Coronary artery (tissue), 2 donors: ENCODE measurements at places on chromosomes 7 and 10.
A peak's percentile ranks its signal among the peaks of the same experiment; 100 is the strongest.

DNA sequence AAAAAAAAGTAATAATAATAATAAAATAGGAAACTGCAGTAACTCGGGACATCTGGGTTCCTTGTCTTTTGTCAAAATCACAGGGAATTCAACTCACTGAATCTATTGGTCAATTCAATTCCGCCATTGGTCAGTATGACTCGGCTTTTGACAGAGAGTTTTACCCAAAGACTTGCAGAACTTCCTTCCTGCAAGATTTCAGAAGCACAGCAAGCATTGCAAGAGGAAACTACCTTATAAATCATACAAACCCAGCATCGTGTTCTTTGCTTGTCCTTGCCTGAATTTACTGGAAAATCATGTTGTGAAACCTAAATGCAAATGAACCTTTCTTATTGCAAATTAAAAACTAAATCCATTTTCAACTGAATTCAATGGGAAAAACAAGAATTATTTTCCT lies 15.5 kb downstream of the KLF6 start:
- no peak for DNase-seq

GRCh38 chr7:43700059-43700501 lies 29.2 kb downstream of the COA1 start:
- no peak for DNase-seq

- no peak for DNase-seq
Measured at GRCh38 chr7:111784296-111784695, 222.0 kb upstream of the IMMP2L start.

DNA sequence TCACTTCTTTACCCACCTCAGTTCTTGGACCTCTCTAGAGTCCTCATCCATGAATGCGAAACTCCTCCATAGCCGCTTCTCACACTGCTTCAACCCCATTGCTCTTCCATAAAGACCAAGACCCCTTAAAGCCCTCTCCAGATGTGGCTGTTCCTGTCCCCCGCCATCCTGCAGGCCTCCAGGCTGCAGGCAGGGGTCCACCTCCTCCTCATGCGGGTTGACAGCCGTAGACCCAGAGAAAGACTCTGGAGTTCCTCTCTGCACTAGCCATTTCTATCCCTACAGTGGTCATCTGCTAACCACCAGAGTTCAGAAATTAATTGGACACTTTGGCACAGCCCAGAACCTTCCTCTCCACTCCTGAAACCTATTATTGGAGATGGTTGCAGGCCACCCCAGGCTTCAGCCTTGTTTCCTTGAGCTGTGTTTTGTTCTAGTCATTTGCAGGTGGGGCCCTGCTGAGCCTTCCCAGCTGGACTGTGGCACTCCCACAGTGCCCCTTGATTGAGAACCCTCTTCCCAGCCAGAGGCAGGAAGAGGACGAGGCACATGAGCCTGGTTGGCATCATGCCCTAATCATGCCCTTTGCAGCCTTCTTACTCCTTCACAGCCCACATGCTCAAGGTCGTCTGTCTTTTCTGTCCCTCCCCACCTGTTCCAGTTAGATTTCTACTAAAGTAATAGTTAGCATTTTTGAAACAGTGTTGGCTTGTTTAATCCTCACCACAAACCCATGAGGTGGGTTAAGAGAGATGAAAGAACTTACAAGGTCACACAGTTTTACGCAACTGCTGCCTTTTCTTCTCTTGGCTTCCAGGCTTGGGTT lies 23.9 kb downstream of the CUL1 start:
- no peak for DNase-seq

GRCh38 chr7:44561962-44562621 lies 11.6 kb downstream of the DDX56 start:
- no peak for DNase-seq

GRCh38 chr10:80909254-80909653 lies 371.6 kb downstream of the SH2D4B start:
- DNase-seq, result no peak

DNA sequence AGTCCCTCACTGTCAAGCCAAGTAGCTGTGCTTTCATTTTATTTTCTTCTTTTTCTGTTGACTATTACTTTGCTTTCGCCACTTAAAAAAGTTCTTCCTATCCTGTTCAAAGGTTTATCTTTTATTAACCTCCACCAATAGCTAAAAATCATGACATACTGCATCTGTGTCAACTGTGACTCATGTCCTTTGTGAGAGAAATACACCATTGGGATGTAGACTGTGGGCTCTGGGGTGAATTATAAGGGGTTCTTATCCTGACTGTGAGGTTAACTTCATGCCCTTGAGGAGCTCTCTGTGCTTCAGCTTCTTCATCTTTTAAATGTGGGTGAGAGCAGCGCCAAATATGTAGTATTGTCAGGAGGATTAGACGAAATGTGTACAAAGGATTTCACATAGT lies 71.9 kb upstream of the ANKRD30A start:
- no peak for DNase-seq

GRCh38 chr7:139168479-139168878 lies 59.0 kb upstream of the ZC3HAV1 start:
- no peak for DNase-seq

- DNase-seq, result no peak
Measured at GRCh38 chr7:15888090-15888489, 201.6 kb upstream of the MEOX2 start.

GRCh38 chr7:124462249-124462648 lies 303.3 kb downstream of the GPR37 start:
- DNase-seq, result no peak

GRCh38 chr7:119197172-119197876 lies 972.8 kb downstream of the ANKRD7 start:
- DNase-seq, result no peak

DNA sequence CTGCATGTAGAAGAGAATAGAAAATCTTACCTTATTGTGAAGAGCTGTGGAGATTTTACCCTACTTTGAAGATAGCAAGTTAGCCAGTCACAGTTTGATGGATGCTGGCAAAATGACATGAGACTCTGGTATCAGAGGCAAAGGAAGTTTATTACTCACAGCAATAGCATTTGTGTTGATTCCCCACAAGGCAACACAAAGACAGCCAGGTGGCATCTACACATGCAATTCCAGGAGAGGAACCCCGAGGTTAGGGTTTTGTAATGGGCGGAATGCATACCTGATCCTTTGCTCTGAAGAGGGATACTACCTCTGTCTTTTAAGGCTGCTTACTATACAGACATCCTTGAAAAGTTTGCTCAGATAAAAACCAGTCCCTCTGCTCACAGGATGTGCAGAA lies 59.5 kb downstream of the AHR start:
- no peak for DNase-seq

- DNase-seq, result no peak
Measured at GRCh38 chr10:15228426-15228825, 59.9 kb upstream of the NMT2 start.

GRCh38 chr10:92699518-92700381 lies 10.0 kb downstream of the HHEX start:
- DNase-seq, result no peak

DNA sequence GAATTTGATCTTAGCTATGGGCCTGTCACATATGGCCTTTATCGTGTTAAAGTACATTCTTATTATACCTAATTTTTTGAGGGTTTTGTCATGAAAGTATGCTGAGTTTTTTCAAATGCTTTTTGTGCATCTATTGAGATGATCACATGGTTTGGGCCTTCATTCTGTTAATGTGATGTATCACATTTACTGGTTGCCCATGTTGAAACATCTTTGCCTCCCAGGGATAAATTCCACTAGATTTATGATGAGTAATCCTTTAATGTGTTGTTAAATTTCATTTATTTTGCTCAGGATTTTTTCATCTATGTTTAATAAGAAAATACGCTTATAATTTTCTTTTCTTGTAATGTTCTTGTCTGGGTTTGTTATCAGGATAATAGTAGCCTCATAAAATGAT lies 442.0 kb downstream of the MDFIC start:
- no peak for DNase-seq

DNA sequence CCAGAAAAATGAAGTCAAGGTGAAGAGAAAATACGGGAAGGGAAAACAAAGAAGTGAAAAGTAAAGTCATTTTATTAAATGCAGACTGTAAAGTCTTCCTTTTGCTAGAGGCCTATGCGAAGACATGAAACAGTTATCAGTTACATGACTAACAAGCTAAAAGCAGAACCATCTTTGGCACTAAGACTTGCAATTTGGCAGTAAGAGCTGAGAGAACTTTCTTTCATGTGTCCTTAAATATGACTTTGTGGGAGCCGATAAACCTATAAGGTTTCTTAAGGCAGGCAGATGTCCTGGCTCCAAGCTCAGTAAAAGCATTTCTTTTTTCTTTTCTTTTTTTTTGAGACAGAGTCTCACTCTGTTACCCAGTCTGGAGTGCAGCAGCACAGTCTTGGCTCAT lies 10.4 kb downstream of the ANLN start:
- no peak for DNase-seq

DNA sequence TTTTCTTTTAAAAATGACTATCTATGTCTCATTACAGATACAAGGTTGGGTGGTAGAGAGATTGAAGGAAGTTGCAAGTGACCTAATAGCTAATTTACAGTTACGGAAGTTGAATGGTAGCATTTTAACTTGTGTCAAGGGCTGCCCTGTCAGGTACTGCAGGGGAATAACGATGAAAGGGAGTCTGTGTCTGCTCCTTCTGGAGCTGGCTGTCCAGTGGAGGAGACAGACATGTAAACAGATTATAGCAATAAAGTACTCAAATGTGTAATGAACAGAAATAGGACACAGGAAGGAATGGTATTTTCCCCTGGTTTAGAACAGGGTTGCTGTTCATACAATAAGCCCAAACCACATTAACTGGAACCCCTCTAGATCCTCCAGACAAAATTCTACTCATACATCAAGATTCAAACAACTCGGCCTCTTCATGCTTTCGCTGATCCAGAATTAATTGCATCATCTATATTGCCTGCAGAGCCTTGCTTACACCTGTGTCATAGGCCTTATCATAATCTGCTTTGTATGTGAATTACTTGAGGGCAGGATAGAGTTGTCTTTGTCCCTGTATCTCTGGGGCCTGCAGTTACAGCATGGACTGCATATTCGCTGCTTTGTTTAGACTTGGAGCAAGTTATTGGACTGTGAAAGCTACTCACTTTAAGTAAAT lies 42.8 kb downstream of the AUTS2 start:
- no peak for DNase-seq

GRCh38 chr7:46150202-46150601 lies 229.1 kb upstream of the IGFBP3 start:
- no peak for DNase-seq

DNA sequence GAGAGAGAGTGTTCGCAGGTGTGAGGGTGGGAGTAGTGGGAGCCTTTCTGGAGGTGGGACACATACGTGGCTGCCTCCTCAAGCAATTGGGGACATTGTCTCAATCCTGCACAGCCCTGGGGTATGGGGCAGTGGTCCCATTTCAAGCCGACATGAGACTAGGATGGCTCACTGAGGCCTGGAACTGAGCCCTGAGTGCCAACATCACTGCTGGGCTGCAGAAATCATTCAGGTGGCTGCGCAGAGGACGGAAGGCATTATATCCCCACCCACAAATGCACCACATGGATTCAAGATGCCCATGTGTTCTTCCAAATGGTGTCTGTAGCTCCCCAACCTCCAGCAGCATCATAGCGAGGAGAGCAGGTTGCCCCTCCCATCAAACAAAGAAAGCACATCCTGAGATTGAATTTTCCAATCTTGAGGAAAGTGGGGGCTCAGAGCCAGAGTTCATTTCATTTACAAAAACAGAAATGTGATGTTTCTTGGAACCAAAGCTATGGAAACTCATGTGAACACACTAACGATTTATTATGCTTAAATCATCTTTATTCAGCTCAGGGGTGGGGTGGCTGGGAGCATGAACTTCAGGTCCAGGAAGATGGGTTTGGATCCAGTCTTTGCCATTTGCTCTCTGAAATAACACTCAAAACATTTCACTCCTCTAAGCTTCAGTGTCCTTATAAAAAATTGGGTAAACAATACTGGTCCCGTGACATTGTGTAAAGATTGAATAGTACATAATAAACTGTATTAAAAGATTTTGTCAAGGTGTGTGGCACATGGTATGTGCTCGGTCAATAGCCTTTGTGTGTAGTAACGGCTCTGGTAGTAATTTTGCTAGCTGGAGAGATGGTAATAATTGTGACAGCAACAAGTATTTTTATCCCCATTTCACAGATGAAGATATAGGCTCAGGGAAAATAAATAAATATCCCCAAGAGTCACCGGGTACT lies 4.6 kb downstream of the SFTPA2 start:
- DNase-seq, result no peak

GRCh38 chr7:95322854-95323253 lies 1.5 kb downstream of the PON1 start:
- DNase-seq, result no peak

DNA sequence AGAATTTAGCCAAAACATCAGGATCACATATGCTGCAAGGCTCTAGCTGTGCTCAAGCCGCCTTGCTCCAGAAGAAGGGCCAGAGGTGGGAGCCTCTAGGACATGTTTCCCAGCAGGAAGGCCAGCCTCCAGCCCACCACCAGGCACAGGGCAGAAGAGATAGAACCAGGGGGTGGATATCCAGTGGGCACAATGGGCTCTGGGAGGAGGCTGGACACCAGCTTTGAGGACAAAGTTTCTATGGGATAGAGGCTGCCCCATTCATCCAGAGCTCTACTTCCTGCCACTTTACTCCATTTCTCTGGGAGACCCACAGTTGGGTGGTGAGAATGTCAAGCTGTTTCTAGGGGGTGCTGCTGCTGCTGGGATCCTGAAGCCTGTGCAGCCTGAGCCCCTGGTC lies 77.1 kb downstream of the ARHGAP22 start:
- DNase-seq, result peak; percentile 57

GRCh38 chr10:101308051-101308450 lies 45.9 kb upstream of the BTRC start:
- no peak for DNase-seq

- DNase-seq, result peak; percentile 28
Measured at GRCh38 chr10:44947371-44948152, 12.0 kb upstream of the RASSF4 start.

- peak; percentile 80 for DNase-seq
Measured at GRCh38 chr7:92833766-92834506, 2.4 kb downstream of the CDK6 start.

DNA sequence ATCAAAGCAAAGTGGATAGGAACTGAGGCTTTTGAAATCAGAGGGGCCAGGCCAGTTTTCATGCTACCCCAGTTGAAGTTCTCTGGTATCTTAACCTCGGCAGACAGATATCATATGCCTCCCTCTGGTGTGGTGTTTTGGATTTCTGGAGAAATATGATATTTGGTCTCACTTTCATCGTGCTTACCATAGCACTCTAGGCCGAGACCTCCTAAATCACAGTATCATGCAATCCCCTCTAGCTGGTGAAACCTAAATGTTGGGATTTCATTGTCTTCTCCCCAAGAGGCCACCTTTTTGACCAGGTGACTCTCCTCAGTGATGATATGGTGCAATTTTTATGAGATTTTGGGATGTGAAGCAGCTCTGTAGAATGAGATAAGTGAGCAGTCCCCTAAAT lies 183.5 kb downstream of the CREB5 start:
- DNase-seq, result no peak

- DNase-seq, result no peak
Measured at GRCh38 chr7:43590862-43591557, 8.1 kb downstream of the STK17A start.

GRCh38 chr7:79789584-79790345 lies 336.3 kb upstream of the MAGI2 start:
- DNase-seq, result no peak

DNA sequence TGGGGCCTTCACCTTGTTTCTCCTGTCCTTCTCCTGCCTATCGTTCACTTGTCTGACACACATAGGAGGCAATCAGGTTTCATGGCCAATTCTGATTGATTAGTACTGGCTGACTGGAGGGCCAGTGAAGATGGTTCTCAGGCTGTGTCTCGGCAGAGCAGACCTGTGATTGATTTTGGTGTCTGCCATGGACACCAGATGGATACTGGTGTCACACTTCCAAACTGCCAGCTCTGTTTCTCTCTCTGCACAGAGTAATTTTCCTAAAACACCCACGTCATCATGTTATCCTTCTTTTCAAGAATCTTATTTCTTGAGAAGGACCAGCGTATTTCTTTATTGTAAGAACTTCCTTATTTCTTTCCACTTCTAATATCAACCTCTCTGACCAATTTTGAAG lies 117.1 kb downstream of the ICA1 start:
- DNase-seq, result no peak
